Endothelial cell (in vitro differentiated cells): ENCODE measurements at places on chromosomes 4 and X.
A peak's percentile ranks its signal among the peaks of the same experiment; 100 is the strongest.

- DNase-seq: no peak
These were observed 186.9 kb upstream of the SPOCK3 start for GRCh38 chr4:167421201-167421600.

DNA sequence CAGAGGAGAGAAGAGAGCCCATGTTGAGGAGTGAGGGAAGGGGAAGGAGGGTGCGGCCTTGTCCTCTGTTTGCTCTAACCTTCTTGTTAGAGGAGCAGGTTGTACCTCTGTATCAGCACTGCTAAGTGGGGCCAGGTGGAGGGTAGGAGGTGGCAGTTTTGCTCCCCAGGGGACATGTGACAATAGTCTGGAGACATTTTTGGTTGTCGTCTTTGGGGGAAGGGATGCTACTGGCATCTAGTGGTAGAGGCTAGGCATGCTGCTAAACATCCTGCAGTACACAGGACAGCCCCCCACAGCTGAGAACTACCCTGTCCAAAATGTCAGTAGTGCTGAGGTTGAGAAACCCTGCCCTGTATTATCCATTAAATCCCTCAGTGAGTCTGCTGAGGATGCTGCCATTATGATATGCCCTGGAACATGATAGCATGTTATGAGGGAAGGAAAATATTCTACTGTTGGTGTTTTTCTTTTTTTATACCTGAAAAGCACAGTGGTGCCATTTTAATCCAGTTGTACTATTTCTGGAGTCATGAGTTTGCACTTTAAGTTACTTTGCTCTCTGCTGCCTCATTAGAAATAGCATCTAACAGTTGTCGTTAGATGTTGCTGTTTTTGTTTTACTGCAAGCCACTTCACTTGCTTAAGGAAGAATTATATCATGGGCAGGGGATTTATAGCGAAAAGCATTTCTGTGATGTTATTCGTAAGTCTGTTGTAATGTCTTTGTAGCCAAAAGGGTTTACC lies 90.6 kb downstream of the LRP2BP start:
- peak; percentile 13 for DNase-seq

DNA sequence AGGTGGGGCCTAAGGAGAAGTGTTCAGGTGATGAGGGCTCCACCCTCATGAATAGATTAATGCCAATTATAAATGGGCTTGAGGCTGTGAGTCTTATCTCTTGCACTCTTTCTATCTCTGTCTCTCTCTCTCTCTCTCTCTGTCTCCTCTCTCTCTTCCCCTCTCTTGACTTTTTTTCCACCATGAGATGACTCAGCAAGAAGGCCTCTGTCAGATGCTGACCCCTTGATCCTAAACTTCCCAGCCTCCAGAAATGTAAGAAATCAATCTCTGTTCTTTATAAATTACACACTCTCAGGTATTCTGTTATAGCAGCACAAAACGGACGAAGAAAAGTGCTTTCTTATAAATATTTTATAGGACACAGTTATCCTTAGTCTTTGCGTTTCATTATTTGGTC lies 184.9 kb upstream of the PCDH7 start:
- no peak for DNase-seq

DNA sequence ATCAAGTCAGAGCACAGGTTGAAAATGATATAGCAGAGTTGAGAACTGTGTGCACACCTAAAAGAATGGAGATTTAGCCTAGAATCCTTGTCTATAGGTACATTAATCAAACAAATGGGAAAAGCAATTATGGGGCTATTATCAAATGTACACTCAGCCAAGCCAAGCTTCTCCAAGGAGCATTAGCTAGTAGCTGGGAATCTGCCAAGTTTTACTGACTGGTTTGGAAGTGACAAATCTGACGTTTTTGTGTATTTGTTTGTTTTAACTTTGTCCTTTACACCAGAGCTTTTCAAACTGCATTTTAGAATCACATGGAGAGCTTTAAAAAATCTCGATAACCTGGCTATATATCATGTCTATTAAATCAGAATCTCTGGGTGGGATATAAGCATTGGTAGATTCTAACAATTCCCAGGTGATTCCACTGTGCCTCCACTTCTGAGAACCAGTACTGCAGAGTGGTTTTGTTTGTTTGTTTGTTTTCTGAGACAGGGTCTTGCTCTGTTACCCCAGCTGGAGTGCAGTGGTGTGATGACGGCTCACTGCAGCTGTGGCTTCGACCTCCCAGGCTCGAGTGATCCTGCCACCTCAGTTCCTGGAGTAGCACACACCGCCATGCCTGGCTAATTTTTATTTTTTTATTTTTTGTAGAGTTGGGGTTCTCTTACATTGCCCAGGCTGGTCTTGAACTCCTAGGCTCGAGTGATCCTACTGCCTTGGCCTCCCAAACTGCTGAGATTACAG lies 279.8 kb downstream of the UNC5C start:
- no peak for DNase-seq

GRCh38 chrX:22339459-22339858 lies 66.7 kb downstream of the CBLL2 start:
- DNase-seq: no peak

DNA sequence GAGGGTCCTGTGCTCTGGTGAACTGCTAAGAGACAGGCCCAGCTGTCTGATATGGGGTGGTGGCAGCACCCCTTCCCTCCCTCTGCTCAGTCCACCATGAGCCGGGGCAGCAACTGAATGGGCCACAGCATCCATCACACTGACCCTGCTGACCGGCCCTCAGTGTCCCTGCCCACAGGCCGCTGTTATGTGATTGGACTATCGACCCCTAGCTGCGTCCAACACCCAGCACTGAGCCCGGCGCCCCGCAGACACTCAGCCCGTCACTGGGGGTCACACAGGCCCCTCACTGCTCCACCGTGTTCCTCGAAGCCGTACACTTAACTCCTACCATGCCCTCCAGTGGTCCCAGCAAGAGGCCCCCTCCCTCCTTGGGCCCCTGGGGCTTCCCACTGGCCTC lies 88.8 kb upstream of the PSAPL1 start:
- DNase-seq: no peak

- DNase-seq: no peak
These were observed 131.9 kb upstream of the SMIM31 start for GRCh38 chr4:164621886-164622521.

GRCh38 chrX:154029439-154029838 lies 9.7 kb upstream of the IRAK1 start:
- DNase-seq: no peak

DNA sequence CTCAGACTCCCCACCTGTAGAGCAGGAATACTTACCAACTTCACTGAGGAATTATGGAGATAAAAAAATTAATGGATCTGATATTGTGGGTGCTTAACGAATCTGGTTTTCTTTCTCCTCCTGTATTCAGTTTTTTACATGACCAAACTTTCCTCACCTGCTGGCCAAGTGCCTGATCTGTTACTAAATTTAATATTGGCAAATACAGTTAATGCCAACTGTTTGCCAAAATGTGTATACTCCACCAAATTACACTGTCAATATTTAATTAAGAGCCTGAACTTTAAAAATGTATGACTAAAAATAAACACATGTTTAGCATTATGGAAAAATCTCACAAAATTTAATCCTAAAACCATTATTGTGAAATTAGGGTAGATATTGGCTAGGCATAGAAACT lies 3.3 kb downstream of the PGRMC2 start:
- no peak for DNase-seq

- no peak for DNase-seq
These were observed 95.3 kb upstream of the GUCY1A1 start for GRCh38 chr4:155571184-155571944.

GRCh38 chr4:32022071-32022470 lies 1301.9 kb downstream of the PCDH7 start:
- DNase-seq: no peak

DNA sequence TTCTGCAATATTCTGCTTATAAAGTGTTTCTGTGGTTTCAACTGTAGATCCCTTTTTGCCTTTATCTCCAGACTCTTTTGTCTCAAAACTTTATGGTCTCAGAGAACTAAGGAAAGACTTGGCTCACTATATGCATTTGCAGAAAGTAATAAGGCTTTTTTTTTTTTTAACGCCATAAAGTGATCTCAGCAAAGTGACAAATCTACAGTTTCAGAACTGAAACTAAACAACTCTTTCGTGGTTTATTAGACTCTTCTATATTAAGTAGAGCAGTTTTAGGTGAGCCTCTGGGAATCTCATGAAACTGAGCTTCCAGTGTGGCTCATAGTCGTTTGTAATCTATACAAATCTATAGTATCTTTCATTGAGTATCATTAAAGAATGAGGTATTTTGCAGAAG lies 15.3 kb downstream of the ATP7A start:
- DNase-seq: no peak

- DNase-seq: no peak
These were observed 11.2 kb downstream of the ZXDA start for GRCh38 chrX:57899064-57899463.

- DNase-seq: no peak
These were observed 273.5 kb upstream of the HS3ST1 start for GRCh38 chr4:11701966-11702725.

DNA sequence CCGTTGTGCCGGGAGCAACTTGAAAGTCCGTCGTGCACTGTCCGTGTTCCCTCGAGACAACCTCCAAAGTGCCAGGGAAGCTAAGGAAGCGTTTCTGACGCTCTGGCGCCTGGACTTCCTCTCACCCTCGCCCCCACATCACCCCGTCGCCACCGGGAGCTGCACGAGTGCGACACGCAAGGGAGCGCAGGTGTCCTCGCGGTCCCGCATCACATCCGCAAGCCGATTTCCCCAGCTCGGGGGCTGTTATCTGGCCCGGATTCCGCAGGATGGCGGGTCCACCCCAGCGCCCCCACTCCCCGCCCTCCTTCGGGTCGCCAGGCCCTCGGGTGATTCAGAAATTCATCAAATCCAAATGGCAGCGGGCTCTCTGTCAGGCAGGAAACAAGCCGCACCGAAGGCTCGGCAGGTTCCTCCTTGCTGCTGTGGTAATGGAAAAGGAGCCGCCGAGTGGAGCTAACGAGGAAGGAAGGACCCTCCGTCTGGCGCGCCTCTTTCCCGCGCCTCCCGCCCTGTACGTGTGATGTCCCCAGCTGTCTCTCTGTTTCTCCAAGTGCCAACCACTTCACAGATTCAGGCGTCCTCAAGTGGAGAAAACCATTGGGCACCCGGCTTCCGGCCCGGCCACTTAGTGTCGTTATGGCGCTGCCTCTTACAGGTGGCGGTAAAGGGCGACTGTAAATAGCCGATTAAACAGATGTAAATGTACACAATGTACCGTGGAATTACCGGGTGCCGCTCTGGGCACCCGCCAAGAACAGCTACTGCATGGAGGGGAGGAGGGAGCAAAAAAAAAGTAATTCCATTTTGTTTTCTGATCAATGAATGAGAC lies 921 bp upstream of the SETD7 start:
- peak; percentile 50 for DNase-seq

GRCh38 chr4:74293558-74293957 lies 14.7 kb upstream of the EPGN start:
- no peak for DNase-seq

DNA sequence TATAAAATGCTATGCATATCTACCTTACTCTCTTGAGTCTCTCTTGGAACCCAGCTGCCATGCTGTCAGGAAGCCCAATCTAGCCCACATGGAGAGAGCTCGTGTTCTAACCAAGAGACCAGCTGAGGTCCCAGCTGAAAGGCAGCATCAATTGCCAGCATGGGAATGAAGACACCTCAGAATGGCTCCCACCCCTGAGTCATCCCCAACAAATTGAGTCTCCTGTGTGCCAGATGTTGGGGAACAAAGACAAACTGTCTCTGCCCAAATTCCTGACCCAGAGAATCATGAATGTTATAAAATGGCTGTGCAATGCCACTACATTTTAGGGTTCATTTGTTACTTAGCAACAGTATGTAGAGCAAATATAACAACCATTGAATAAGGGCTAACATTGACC lies 105.2 kb upstream of the STX18 start:
- no peak for DNase-seq

DNA sequence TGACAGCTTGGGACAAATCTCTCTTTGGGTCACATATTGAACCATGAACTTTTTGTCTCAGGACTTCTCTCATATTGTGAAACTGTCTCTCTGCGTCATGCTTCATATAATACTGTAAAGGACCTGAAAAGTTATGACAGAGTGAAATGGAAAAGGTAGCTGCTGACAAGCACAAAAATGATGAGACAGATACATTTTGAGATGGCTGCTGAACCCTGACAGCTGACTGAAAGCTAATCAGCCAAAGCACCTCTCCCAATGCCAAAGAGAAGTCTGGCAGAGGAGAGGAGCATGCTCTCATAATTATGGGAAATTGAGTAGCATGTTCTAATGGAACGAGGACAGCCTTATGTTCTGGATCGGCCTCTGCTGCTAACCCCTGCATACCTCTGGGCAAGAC lies 873.4 kb upstream of the ADGRL3 start:
- DNase-seq: no peak

GRCh38 chr4:85783483-85783882 lies 308.5 kb downstream of the ARHGAP24 start:
- DNase-seq: no peak

DNA sequence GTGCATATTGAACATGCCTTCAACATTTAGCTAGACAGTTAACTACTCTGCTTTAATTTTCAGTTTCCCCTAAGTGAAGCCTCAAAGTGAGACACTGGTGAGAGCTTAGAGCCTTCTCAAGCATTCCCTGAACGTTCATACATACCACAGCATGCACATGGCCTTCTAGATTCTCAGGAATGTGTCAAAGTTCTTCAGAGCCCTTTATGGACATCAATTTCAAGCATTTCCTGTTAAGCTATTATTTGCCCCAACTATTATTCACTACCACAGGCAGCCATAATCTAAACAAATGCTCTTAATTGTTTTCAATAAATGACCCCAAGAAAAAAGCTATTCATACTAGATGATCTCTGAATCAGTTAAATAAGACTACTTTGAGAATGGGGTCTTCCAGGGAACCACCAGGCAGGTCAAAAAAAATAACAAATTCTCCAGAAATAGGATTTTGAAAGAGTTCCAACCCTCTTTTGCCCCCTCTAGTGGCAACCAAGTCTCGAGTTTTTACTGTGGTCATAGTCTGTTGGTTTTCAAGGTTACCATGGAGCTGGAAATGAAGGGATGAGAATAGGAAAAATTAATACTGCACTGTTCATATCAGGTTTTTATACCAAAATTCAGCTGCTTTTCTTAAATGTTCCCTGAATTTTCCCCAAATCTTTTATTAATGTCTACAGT lies 235.4 kb downstream of the RAB28 start:
- DNase-seq: peak; percentile 9

GRCh38 chrX:22043872-22044271 lies 11.7 kb downstream of the PHEX start:
- no peak for DNase-seq

DNA sequence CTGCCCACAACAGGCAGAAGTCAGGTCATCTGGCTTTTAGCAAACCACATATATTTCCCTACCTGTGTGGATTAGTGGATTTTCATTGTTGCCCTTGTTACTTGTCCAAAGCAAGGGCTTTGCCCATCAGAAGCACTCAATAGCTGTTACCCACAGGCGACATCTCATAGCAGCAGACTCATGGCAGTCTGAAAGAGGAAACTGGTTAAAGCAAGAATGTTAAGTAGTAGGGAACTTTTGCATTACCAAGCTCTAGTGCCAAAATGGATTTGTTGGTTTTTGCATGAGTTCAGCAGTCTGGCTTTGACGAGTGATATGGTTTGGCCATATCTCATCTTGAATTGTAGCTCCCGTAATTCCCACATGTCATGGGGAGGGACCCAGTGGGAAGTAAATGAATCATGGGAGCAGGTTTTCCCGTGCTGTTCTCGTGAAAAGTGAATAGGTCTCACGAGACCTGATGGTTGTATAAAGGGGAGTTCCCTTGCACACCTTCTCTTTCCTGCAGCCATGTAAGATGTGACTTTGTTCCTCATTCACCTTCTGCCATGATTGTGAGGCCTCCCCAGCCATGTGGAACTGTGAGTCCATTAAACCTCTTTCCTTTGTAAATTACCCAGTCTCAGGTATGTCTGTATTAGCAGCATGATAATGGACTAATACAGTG lies 107.9 kb downstream of the GPR143 start:
- DNase-seq: no peak
